Prostate gland (tissue), 2 donors: ENCODE measurements at places on chromosomes 7 and 10. TPM values are rescaled to one million over a fixed set of nuclear protein-coding genes. Genes with fewer than 3 reads are reported as not detected.
A peak's percentile ranks its signal among the peaks of the same experiment; 100 is the strongest.

CDK1 gene
- 5.7 TPM for total RNA-seq

AKR1C8 gene
- not detected for total RNA-seq

CDC14C gene
- not detected for total RNA-seq

GIMAP1 gene
- 4.2 TPM for total RNA-seq

DNA sequence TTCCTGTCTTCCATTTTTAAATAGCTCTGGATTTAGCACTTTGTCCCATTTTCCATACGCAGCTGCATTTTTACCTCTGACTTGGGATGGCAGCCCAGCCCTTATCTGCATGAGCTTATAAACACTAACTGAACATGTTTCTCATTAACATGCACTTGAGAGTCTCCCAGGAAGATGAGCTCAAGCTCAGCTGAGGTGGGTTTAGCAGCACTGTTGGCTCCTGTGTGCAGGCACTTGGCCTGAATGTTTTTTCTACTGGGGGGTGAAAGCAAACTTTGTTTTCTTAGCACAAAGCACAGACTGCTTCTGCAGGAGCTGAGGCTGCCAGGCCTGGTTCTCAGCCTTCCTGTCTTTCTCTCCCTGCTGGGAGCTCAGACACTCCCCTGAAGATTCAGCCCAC lies 1093.6 kb upstream of the AUTS2 start:
- no peak for DNase-seq

- peak; percentile 46 for DNase-seq
Measured at GRCh38 chr10:31099664-31100063, 68.0 kb upstream of the ZNF438 start.

DNA sequence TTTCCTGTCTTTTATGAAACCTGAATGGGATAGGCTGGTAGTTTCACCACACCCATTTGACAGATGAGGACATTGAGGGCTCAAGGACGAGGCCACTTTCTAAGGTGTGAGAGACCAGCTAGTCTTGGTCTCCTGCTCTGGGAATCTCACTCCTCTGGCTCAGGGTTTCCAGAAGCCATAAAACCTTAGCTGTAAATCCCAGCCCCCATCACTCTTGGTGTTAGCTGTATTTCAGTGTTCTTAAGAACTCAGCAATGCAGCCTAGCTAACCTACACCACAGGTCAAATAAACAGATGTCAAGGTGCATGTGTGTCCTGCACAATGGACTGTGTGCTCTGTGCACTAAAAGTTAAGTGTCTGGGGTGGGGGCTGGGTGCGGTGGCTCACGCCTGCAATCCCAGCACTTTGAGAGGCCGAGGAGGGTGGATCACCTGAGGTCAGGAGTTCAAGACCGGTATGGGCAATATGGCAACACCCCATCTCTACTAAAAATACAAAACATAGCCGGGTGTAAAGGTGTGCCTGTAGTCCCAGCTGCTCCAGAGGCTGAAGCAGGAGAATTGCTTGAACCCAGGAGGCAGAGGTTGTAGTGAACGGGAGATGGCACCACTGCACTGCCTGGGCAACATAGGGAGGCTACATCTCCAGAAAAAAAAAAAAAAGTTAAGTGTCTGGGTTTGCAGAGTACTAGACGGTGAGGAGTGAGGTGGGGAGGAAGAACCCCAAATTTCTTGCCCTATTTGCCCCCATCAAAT lies 567 bp upstream of the EPO start:
- no peak for DNase-seq

DNA sequence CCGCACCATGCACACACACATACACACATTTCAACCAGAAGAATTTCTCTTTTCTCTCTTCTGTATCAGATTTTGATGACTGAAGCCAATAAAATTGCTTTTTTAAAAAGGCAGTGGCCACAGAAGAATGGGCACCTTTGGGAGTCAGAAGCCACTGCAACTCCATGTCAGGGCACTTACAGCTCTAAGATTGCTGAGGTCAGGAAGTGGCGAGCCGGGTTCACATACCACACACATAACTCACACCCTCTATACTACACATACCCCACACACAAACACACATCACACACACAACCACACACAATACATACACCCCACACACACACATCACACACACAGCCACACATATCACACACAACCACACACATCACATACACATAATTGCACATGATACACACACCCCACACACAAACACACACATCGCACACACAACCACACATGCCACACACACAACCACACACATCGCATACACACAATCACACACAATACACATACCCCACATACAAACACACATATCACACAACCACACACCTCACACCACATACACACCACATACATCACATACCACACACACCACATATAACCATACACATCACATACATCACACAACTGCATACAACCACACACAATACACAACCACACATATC lies 31.2 kb downstream of the GPRIN2 start:
- no peak for DNase-seq

DNA sequence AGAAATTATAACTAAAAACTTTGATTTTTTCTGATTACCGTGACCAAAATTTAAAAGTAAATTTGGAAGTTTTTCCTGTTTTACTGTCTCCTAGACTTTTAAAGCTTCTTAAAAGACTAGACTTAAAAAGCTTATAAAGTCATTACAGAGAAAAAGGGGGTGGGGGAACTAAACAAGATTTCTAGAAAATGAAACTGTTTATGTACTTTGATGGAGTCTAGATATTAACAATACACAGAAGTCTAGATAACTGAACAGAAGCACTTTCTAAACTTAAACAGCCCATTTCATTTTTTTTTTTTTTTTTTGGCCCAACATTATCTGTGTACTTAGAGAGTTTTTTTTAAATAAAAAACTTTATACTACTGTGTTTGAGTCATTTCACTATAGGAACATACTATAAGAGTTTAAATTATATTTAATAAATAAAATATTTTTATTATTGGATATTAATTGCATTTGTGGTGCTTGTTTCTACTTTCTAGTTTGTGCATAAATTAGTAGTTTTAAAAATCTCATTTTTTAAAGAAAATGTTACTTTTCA lies 98.5 kb downstream of the PHTF2 start:
- no peak for DNase-seq

- no peak for DNase-seq
Measured at GRCh38 chr10:34224639-34225038, 590.5 kb downstream of the PARD3 start.

DNA sequence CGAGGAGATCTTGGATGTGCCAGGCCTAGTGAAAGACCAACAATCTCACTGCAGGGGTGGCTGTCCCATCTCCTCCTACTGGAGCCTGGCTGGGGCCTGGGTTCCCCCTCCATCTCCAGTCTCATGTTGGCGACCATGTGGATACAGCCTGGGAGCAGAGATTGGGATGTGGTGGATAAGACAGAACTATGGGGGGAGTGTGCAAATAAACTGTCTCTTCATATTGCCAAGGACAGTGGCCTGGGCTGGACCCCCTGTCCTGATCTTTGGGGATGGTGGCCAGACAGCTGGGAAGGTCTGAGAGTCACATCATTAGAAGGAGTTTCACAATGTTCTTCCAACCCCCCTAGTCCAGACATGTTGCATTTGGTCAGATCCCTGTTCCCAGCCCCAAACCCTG lies 5.8 kb upstream of the MINDY4 start:
- DNase-seq, result no peak
